AG04449 (cell line): ENCODE measurements at places on chromosomes 1 and 21.

GRCh38 chr1:225539069-225539468 lies 111.2 kb upstream of the LBR start:
- DNase-seq, result no peak

DNA sequence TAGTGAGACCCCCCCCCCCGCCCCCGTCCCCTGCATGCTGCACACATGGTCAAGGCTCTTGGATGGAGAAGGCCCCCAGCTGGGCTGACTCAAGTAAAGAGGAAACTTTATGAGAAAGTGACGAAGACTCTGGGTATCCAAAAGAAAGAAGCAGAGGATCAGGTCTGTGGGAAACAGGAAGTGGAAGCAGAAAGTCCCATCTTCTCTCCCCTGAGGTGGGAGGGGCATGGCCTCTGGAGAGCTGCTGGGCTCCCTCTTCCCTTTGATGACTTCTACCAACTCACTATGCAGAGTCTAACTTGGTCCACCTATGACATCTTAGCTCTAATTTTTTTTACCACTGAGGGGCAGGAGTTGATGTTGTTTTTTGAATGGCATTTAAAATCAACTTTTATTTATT lies 42.7 kb upstream of the LIN9 start:
- DNase-seq, result no peak

DNA sequence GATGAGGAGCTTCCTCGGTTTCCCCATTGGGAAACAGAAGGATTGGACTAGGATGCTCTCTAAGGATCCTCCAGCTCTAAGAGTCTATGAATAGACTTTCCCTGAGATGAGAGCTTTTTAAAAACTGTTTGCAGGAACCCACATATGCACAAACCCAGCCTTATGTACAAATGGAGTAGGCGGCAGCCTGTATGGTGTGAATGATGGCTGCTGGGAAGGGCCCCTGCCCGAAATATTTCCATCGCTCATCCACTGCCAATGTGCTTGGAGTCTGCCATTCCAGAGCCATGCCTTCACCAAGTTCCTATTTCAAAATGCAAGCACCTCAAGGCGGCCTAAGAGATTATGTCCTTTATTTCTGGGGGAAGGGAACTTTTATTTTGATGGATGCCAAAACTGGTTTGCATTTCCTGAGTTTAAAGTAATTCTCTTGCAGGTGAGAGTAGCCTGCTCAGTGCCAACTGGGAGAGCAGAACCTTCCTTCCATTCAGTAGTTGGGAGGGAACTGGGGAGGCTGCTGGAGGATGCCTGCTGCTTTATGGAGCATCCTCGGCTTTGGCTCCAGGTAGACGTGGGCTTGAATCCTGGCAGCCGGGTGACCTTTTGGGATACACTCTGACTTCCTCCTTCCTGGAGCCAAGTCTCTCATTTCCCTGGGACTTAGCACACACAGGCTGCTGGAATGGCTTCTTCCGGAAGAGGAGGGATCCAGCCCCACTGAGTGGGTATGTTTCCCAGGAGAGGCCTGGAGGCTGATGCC lies 165.9 kb downstream of the ACTL8 start:
- DNase-seq, result no peak

GRCh38 chr1:14499312-14500040 lies 99.0 kb upstream of the KAZN start:
- DNase-seq, result no peak

GRCh38 chr1:197771904-197772556 lies 3.2 kb downstream of the DENND1B start:
- no peak for DNase-seq

- no peak for DNase-seq
These were observed 101.2 kb downstream of the PRDM2 start for GRCh38 chr1:13801232-13801631.
